Peyer's patch (tissue), 4 donors: ENCODE measurements at places on chromosomes 2 and 18. TPM values are rescaled to one million over a fixed set of nuclear protein-coding genes. Genes with fewer than 3 reads are reported as not detected.

DNA sequence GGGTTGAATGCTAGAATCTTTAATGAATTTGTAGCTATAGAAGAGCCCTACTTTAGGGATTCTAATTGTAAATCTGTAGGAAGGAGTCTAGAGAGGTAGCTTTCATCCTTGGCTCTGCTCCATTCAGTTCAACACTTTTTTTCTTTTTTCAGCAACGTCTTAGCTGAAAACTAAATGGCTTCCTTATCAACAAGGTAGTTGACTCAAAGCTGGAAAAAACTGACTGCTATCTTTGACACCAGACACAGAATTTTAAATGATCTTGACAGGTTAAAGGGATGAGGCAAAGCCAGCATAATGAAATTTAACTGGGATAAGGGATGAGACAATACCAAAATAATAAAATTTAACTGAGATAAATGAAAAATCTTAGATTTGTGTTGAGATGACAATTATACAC lies 54.9 kb downstream of the TMEFF2 start:
- no peak for DNase-seq
- no peak overlapping the region for H3K27ac ChIP-seq
- H3K27me3 ChIP-seq = no peaks in the 10 kb centered on the region
- H3K4me3 ChIP-seq = no peak overlapping the region

- DNase-seq = no peak
- no peaks in the 10 kb centered on the region for H3K4me1 ChIP-seq
- H3K4me3 ChIP-seq = no peak overlapping the region
- no peak overlapping the region for H3K27ac ChIP-seq
Measured at GRCh38 chr2:50820176-50820575, 211.8 kb downstream of the NRXN1 start.

- no peak overlapping the region for H3K27ac ChIP-seq
- no peaks in the 10 kb centered on the region for H3K4me1 ChIP-seq
- DNase-seq = no peak
- no peak overlapping the region for H3K4me3 ChIP-seq
- H3K27me3 ChIP-seq = no peaks in the 10 kb centered on the region
Measured at GRCh38 chr2:63530704-63531279, 57.5 kb downstream of the WDPCP start.

DNA sequence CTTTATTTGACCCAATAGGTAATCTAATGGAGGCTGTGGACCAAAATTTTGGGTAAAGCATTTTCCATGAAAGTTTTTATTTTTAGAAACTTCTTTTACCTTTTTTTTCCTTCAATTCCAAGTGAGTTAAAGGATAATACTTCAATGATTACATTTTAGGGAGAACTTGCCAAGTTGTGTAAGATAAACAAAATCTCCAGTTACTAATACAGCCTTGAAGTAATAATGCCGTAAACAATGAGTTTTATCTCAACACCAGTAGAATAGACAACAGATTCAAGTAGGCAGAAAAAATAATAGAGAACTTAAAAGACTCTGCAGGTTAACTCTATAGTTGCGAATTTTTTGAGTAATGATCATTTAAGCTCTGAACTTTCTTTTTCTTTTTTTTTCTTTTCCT lies 807.4 kb downstream of the CNTNAP5 start:
- H3K4me3 ChIP-seq = no peak overlapping the region
- no peaks in the 10 kb centered on the region for H3K27me3 ChIP-seq
- H3K36me3 ChIP-seq = no peaks in the 10 kb centered on the region
- DNase-seq = no peak

DNA sequence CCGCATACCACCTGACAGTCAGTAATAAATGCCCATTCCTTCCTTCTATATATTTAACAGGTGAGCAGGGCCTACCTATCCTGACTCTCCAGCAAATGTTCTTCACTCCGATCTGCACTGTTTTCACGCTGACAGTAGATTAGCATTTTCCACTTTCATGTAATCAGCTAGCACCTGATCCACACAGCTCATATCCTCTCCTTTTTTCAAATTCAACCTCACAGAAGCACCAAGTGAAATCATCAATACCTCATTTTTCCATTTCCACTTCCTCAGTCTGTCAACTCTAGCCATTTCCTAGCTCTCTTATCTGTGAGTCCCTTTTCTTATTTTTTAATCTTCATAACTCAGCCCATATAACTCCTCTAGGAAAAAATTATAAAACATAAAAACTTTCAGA lies 402.8 kb downstream of the ZEB2 start:
- no peak overlapping the region for H3K27ac ChIP-seq
- H3K27me3 ChIP-seq = no peaks in the 10 kb centered on the region
- H3K36me3 ChIP-seq = no peaks in the 10 kb centered on the region
- H3K4me1 ChIP-seq = no peaks in the 10 kb centered on the region
- no peak for DNase-seq
- H3K4me3 ChIP-seq = no peak overlapping the region

Gene FOSL2
- 236 TPM for total RNA-seq

Gene GALNT13
- 1.7 TPM for total RNA-seq

Gene ARHGAP25
- 5.3 TPM for total RNA-seq

- no peak overlapping the region for H3K4me3 ChIP-seq
- H3K36me3 ChIP-seq = no peaks in the 10 kb centered on the region
- no peaks in the 10 kb centered on the region for H3K4me1 ChIP-seq
- H3K27me3 ChIP-seq = no peaks in the 10 kb centered on the region
- DNase-seq = no peak
Measured at GRCh38 chr2:226077031-226077430, 677.5 kb downstream of the NYAP2 start.

DNA sequence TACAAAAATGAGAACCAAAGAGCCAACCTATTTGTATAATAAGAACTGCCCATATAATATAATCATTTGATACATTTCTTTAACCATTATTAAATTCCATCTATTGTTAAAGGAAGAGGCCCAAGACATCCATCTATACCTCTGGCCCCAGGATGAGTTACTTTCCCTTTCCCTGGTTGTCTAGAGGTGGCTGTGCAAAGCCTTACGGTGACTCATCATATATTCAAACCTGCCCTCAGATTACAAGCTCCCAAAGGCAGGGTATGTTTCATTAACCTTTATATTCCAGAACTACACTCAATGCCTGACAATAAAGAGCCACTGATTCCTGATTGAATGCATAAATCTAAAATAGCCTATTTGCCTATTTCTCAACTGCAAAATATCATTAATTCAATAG lies 105.8 kb upstream of the PID1 start:
- no peak for DNase-seq
- H3K27me3 ChIP-seq = no peaks in the 10 kb centered on the region
- no peak overlapping the region for H3K4me3 ChIP-seq
- no peak overlapping the region for H3K27ac ChIP-seq
- no peaks in the 10 kb centered on the region for H3K4me1 ChIP-seq
- no peaks in the 10 kb centered on the region for H3K36me3 ChIP-seq
